Amniotic stem cell (primary cell): ENCODE measurements at places on chromosomes 6 and 20.

DNA sequence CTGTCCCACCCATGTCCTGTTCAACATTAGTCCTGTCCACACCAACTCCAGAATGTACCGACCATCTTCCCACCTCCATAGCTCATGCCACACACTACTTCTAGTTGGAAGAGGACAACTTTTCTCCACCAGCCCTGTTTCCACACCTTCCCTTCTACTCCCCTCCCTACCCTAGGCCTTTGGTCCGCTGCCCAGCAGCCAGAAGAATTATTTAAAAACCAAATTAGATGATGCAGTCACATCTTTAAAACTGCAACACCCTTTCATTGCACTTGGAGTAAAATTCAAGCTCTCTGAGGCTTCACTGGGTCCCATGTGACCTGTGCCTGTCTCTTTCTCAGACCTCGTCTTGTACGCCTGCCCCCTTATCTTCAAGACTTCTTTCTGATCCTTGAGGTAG is 53.8 kb downstream of the BANF2 start:
- DNase-seq = no peak

DNA sequence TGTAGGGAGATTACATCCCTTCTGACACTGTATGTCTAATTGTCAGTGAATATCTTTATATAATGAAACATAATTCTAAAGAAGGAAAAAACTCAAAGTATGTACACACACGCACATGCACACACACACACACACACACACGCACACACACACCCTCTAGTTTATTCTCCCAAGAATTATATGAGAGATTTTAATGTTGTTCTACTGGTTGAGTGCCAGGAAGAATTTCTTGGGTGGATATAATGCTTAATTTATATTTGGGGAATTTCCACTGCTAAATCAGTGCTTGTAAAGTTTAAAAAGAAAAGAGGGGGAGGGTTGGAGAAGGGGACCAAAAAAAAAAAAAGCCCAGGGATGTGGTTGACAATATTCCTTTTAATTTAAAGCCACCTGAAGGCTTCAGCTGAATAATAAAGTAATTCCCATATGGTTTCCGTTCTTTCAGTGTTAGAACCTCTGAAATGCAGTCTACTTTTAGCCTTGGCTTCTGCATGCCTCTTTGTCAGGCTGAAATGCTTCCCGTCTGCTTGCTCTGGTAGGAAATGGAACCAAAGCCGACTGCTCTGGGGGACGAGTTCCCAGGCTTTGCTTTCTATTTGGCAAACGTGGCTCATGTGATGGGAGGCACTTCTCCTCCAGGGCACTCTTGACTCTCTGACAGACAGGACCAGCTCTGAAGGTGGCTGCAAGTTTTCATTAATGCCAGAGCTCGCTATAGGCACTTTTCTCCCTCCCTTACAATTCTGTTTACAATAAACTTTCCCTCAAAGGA is 225.4 kb downstream of the PRL start:
- peak; percentile 22 for DNase-seq

- no peak for DNase-seq
These were observed 99.3 kb downstream of the ERMARD start for GRCh38 chr6:169850746-169851145.

GRCh38 chr20:25040438-25040831 is 17.5 kb downstream of the ACSS1 start:
- DNase-seq = no peak
